Anterior cingulate cortex (tissue), 58 donors: ENCODE measurements at places on chromosomes 13 and 19.

DNA sequence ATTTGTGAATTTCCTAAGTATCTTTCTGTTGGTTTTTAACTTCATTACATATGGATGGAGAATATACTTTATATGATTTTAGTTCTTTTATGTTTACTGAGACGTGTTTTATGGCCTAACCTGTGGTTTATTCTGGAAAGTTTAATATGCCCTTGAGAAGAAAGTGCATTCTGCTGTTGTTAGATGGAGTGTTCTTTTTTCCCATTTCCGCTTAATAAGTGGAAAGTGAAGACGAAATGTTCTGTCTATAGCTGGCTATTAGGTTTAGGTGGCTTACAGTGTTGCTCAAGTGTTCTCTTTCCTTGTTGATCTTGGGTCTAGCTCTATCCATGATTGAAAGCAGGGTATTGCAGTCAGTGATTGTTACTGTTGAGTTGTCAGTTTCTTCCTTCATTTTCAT, 17.2 kb upstream of the TIMM50 start:
- DNase-seq, result no peak

DNA sequence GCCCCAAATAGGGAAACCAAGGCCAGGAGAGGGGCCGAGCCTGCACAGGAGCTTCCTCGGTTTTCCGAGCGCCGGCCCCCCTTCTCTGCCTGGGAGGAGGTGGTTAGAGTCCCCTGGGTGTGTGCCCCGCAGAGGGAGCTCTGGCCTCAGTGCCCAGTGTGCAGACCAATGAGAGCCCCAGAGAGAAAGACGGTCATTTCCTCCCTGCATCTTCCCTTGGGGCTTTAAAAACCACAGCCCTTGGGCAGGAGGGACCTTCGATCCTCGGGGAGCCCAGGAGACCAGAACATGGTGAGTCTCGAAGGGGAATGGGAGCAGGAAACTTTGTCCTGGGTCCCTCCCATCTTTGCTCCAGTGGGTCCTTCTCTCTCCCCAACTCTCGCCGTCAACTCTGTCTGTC, at the start of gene C5AR1:
C5AR1 (plus strand) TSS at position 254 of the 400 bp plus-strand sequence; CDS start at position 289, 35 bp downstream.
- DNase-seq, result no peak

- DNase-seq, result no peak
Observed at GRCh38 chr13:88217372-88217771, 546.2 kb downstream of the SLITRK5 start.

GRCh38 chr19:42282819-42283187, 13.8 kb downstream of the CIC start:
- no peak for DNase-seq

DNA sequence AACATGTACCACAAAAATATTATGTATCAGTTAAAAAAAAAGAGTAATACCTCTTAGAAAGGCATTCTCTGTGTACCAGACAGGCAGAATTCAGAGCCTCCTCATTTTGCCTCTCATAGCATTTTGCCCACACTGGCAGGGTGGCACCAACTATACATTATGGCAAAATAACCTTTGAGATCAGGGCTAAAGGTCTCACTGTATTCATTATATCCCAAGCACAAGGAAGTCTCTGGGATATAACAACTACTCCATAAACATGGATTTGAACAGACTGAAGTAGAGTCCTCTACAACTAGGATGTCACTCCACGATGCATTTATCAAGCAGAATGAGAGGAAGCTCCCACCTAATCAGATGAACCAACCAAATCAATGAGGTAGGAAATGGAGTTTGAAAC, 10.6 kb downstream of the SUCLA2 start:
- DNase-seq, result no peak

DNA sequence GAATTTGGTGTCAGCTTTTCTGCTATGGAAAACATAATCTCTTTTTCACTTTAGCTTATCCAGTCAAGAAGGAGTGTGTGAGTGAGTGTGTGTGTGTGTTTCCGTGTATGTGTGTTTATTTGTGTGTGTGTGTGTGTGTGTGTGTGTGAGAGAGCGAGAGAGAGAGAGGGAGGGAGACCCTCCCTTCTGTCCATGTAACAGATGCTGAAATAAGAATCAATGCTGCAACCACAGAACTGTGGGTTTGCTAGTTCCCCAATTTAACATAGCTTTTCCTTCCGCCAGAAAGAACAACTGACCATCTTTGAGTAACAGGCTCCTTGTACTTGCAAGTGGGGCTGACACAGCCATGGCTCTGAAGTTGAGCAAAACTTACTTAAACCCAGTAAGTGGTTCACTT, 5.2 kb downstream of the LCP1 start:
- no peak for DNase-seq

DNA sequence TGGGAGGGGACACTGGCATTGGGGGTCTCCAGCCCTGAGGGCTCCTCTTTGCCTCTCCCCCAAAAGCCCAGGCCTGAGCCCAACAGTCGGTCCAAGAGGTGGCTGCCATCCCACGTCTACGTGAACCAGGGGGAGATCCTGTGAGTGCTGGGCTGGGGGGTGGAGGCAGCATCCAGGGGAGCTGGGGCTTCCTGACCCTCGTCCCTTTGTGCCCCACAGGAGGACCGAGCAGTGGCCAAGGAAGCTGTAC, 6.8 kb downstream of the PTOV1 start:
- DNase-seq, result no peak
